NCI-H446 (cell line): ENCODE measurements at places on chromosomes 4 and X.

GRCh38 chr4:47462799-47463234 is 685 bp downstream of the COMMD8 start:
- no peak for DNase-seq

- no peak for DNase-seq
Measured at GRCh38 chr4:90841676-90842075, 714.5 kb downstream of the CCSER1 start.

- no peak for DNase-seq
Measured at GRCh38 chr4:17618926-17619325, 4.5 kb downstream of the MED28 start.

DNA sequence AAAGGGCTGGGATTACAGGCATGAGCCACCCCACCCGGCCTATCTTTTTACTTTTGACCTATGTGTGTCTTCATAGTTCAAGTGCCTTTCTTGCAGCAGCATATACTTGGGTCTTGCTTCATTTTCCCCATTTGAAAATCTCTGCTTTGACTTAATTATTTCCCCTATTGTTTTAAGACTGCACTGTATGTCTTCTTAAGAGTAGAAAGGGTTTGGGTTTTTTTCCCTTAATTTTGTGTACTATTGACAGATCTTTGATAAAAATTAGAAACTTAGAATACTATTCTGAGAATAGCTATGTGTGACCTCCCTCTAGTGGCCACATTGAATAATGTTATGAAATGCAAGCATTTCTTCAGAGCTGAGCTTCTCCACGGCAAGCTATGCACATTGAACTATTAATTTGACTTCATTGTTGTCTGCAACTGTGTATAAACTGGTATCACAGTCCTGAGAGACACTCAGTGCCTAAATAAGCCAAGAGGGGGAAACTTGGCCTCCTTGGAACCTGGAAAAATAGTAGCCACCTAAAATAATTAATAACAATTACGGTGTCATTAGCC is 8.7 kb upstream of the SLC25A4 start:
- peak; percentile 63 for DNase-seq

DNA sequence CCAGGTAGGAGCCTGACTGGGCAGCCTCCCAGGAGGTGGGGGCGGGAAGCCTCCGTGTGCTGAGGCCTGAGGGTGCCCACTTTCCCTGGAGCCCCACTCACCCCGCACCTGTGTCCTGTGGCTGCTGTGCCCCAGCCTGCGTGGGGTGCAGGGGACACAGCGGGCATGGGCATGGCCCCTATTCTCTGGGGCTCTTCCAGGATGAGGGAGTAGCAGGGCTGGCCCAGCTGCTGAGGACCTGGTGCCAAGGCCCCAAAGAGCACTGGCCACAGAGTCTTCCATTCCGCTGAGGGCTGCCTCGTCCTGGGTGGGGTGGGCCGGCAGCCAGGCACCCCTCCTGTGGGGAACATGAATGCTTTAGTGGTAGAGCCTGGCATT is 51.7 kb upstream of the SORCS2 start:
- DNase-seq: no peak

DNA sequence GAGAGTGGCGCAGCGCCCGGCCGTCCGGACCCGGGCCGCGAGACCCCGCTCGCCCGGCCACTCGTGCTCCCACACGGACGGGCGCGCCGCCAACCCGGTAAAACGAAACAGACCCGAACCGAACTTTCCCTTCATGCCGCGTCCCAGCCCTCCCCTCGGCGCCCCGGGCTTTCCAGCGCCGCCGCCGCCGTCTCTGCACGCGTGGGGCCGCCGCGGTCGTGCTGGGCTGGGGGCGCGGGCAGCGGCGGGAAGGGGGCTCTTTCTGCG is 222 bp downstream of the SMAD1 start:
- DNase-seq: no peak

DNA sequence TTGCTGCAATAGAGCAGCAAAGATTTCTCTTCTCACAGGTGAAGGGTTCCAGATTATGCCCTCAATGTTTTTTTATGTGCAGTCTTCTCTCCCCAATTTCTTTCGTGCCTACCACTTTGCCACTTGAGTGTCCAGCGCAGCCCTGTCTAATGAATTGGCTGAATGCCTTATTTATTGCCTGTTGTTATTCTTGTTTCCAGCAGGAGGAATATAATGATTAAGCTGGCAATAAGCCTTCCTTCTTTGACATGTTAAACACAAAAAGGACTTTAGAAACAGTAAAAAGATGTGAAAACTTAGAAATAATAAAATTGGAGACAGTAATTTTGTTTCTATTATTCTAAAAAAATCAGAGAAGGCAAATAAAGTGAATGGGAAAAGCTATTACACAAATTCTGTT is 34.6 kb upstream of the FRAS1 start:
- DNase-seq: no peak

DNA sequence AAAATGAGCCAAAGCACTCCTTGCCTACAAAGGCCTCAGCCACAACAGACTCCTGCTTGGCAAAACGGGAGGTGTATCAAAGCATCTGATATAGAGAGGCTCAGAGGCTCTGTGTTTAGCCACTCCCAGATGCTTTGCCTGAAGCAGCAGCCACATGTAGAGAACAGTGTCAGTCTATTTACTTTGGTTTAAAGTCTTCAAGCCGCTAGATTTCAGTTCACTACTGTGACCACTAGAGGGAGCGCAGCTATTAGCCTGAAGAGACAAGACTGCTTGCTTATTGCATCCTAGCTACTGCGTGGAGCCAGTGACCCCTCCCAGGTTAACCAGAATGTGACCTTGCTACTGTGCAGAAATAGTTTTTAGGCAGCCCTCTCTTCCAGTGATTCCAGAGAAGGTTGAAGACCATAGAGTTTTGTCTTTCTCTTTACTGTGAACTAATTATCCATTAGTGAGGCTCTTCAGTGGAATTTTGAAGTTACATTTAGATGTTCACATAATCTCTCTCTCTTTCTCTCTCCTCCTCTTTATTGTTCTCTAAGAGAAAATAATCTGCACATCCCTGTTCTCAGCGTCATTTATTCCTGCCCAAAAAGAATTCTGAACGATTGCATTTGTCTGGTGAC is 39.3 kb downstream of the BMP3 start:
- DNase-seq: peak; percentile 65
